Osteoblast (primary cell): ENCODE measurements at places on chromosomes 5 and 9.

DNA sequence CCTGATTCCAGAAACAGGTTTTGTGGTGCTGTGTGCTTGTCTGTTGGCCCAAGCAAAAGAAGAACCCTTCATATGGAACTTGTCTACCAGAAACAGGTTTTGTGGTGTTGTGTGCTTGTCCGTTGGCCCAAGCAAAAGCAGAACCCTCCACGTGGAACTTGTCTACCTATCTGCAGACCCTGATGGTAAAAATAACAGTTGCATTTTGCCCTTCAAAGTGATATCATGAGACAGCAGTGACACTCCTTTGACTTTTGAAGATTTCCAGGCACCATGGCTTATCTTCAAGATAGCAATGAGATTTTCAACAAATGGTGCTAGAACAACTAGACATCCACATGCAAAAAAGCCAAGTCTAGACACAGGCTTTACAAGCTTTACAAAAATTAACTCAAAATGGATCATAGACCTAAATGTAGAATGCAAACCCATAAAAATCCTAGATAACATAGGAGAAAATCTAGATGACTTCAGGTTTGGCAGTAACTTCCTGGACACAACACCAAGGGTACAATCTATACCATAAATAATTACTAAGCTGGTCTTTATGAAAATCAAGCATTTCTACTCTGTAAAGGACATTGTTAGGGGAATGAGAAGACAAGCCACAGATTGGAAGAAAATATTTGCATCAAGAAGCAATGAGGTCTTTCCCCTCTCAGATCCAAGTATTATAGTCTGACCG, 16.8 kb downstream of the MACROH2A1 start:
- no peak for DNase-seq

GRCh38 chr9:126613651-126614050, at the start of gene LMX1B:
TSS of gene LMX1B (plus strand) at chr9:126613928. CDS start at chr9:126614450, 522 bp downstream.
- DNase-seq: peak; percentile 97

DNA sequence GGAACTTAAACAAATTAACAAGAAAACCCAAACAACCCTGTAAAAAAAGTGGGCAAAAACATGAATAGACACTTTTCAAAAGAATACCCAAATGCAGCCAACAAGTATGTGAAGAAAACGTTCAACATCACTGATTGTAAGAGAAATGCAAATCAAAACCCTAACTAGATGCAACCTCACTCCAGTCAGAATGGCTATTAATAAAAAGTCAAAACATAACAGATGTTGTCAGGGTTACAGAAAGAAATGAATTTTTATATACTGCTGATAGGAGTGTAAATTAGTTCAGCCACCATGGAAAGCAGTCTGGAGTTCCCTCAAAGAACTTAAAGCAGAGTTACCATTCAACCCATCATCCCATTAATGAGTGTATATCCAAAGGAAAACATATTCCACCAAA, 479.0 kb downstream of the MTRR start:
- no peak for DNase-seq

DNA sequence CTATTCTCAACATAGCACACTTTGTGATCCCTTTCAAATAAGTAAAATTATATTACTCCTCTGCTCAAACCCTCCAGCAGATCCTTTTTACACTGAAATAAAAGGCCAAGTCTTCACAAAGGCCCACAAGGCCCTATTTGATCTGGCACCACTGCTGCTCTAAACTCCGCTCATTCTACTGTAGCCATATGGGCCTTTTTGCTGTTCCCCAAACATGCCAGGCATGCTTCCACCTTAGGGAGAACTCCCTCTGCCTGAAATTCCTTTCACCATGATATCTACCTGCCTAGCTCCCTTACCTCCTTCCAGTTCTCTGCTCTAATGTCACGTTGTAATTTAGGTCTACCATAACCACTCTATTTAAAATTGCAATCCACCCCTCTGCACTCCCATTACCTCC, 28.3 kb downstream of the NRG2 start:
- no peak for DNase-seq

- DNase-seq: peak; percentile 91
Observed at GRCh38 chr5:56088967-56089829, 94.4 kb upstream of the IL6ST start.

GRCh38 chr9:30977965-30978364, 1406.5 kb upstream of the ACO1 start:
- no peak for DNase-seq

- DNase-seq: no peak
Observed at GRCh38 chr5:91848453-91848852, 465.3 kb upstream of the ARRDC3 start.

- DNase-seq: no peak
Observed at GRCh38 chr9:115237385-115237998, 119.5 kb upstream of the TNC start.

GRCh38 chr5:109708813-109709212, 19.1 kb downstream of the MAN2A1 start:
- no peak for DNase-seq

- DNase-seq: no peak
Observed at GRCh38 chr5:80220245-80220897, 35.5 kb downstream of the SERINC5 start.

GRCh38 chr5:65625743-65626142, 916 bp downstream of the SHLD3 start:
- no peak for DNase-seq

DNA sequence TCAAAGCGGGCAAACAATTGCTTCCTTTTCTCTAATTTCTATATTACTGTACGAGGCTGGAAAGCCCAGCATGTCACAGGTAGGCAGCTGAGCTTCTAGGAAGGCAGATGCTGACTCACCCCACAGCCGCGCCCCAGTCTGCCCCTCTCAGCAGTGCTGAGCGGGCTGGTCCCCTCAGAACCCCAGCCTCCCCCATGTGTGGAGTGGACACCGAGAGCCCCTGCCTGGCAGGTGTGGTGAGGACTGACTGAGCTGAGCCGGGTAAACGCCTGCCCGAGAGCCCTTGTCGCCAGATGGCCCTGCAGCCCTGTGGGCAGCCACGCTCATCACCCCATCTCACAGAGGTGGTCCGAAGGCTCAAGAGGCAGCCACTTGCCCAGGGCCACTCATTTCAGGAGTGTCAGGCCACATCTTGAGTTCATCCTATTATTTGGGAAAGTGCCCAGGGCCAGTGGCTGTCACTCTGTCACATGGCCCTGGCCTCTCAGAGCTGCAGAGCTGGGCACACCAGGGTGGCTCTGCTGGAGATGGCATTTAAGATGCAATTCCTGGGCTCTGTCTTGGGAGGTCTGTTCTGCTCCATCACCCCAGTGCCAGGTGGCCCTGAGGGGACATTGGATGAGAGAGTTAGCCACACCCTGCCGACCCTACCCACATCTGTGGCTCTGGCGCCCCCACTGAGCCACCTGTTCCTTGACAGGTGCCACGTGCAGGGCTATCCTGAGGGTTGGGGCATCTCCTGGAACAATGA, 12.4 kb downstream of the CARD19 start:
- peak; percentile 8 for DNase-seq
